Airway epithelial cell (primary cell): ENCODE measurements at places on chromosomes 7 and 10. TPM values are rescaled to one million over a fixed set of nuclear protein-coding genes. Genes with fewer than 3 reads are reported as not detected.

The AP1S1 gene
- 187 and 227 TPM in 2 replicates for total RNA-seq

The MAT1A gene
- not detected in 2 replicates for total RNA-seq

The HUS1 gene
- total RNA-seq, result 11.8 and 13.7 TPM in 2 replicates

The PRTFDC1 gene
- 2.7 and 2.8 TPM in 2 replicates for total RNA-seq

The REEP3 gene
- 56.3 and 65.9 TPM in 2 replicates for total RNA-seq

The IL2RA gene
- total RNA-seq, result not detected in 2 replicates

The PNLIP gene
- not detected in 2 replicates for total RNA-seq

The VAX1 gene
- not detected in 2 replicates for total RNA-seq

The AGMO gene
- total RNA-seq, result 0.93 and 1.2 TPM in 2 replicates

The STAG3 gene
- total RNA-seq, result 0.07 and 0.14 TPM in 2 replicates

The WNT8B gene
- total RNA-seq, result 0.14 TPM in 1 of 2 replicates, not detected in the other

The SPACDR gene
- total RNA-seq, result 0.14 TPM in 1 of 2 replicates, not detected in the other

The ERCC6 gene
- 12.3 and 14.8 TPM in 2 replicates for total RNA-seq

The BMPER gene
- total RNA-seq, result 1.3 and 2.0 TPM in 2 replicates

The CDK6 gene
- 60.9 and 76.1 TPM in 2 replicates for total RNA-seq

The FLNC gene
- total RNA-seq, result 0.84 and 0.85 TPM in 2 replicates

The CCL26 gene
- not detected in 2 replicates for total RNA-seq

The PPP1R9A gene
- total RNA-seq, result 0.19 and 0.42 TPM in 2 replicates

The GHRHR gene
- not detected in 2 replicates for total RNA-seq

The CCDC172 gene
- total RNA-seq, result not detected in 2 replicates

The HMX3 gene
- not detected in 2 replicates for total RNA-seq

The IQUB gene
- total RNA-seq, result 0.19 and 0.21 TPM in 2 replicates

The FANK1 gene
- 6.1 and 10.2 TPM in 2 replicates for total RNA-seq

The PRRT4 gene
- total RNA-seq, result 0.56 and 1.3 TPM in 2 replicates

The XPNPEP1 gene
- 61.5 and 81.5 TPM in 2 replicates for total RNA-seq

The CAV1 gene
- 428 and 559 TPM in 2 replicates for total RNA-seq

The ATXN7L1 gene
- 3.3 and 11.5 TPM in 2 replicates for total RNA-seq

The CFAP46 gene
- total RNA-seq, result 0.79 and 1.6 TPM in 2 replicates

The RBP4 gene
- not detected in 2 replicates for total RNA-seq

The DYDC2 gene
- total RNA-seq, result not detected in 2 replicates

The FGL2 gene
- total RNA-seq, result not detected in 2 replicates

The PRLHR gene
- not detected in 2 replicates for total RNA-seq

The OPN4 gene
- total RNA-seq, result not detected in 2 replicates

The OR9A2 gene
- total RNA-seq, result not detected in 2 replicates

The TAS2R3 gene
- 0.35 and 0.70 TPM in 2 replicates for total RNA-seq

The HTRA1 gene
- 78.0 and 86.7 TPM in 2 replicates for total RNA-seq

The HSPA12A gene
- total RNA-seq, result 1.5 and 2.2 TPM in 2 replicates

The RPEL1 gene
- not detected in 2 replicates for total RNA-seq

The SLC39A12 gene
- total RNA-seq, result not detected in 2 replicates

The OR2A1 gene
- total RNA-seq, result not detected in 2 replicates

The AKR1C8 gene
- total RNA-seq, result not detected in 2 replicates
